NCI-H1092 (cell line): ENCODE measurements at places on chromosomes 6 and 20.

- no peak for DNase-seq
These were observed 98.8 kb upstream of the HDGFL1 start for GRCh38 chr6:22470454-22471131.

GRCh38 chr6:75788894-75789293 is 39.9 kb downstream of the MYO6 start:
- no peak for DNase-seq

DNA sequence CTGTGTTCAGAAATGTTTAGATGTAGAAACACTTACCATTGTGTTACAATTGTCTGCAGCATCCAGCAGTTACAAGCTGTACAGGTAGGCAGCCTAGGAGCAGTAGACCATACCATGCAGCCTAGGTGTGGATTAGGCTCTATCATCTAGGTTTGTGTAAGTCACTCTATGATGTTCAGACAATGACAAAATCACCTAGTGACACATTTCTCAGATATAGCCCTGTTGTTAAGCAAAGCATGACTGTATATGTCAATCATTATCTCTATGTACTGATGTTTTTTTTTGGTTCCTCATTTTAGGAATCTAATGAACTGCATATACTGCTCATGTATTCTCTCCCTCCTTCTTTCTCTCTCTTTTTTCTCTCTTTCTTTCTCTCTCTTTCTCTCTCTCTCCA is 22.2 kb downstream of the CST8 start:
- no peak for DNase-seq

DNA sequence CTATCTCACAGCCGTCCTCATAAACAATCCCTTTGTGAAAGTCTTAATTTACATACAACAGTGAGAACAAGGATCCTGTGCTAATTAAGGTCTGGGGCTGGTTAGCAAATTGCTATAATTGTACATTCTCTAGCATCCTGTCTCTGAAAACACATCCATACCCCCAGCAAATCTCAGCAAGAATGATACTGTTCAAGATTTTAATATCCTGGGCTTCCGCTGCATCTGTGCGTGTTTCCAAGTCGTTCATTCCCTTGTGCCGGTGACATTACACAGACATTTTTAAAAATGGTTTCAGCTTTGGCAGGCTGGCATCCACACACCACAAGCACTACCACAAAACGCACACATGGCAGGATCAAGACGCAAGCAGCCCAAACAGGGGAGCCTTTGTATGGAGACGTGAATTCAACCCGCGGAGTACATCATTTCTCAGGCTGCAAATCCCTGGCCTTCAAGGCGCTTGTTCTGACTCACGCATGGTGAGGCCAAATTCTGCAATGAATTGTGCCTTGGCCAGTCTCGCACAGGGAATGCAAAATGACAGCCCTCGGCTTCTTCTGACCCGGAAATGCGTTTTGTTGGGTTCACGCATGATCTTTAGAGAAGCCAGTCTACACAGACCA is 20.3 kb downstream of the ZMYND8 start:
- DNase-seq, result no peak

DNA sequence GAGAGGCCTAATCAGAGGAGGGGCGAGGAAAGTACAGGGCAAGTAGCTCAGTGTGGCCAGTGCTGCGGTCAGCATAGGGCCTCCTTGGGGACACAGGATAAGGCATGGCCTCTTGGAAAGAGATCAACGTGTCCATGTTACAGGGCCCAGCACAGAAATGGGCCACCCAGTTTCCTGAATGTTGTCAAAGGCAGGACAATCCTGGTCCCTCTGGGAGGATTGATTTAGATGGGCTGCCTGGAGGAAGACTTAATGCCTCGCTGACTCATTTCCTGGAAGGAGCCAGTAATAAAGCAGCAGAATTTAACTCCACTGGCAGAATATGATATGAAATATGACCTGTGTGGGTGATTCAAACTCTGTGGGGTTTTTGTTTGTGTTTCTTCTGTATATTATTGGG is 16.6 kb downstream of the DDO start:
- no peak for DNase-seq

GRCh38 chr6:130825772-130826441 is 1.3 kb upstream of the SMLR1 start:
- no peak for DNase-seq

DNA sequence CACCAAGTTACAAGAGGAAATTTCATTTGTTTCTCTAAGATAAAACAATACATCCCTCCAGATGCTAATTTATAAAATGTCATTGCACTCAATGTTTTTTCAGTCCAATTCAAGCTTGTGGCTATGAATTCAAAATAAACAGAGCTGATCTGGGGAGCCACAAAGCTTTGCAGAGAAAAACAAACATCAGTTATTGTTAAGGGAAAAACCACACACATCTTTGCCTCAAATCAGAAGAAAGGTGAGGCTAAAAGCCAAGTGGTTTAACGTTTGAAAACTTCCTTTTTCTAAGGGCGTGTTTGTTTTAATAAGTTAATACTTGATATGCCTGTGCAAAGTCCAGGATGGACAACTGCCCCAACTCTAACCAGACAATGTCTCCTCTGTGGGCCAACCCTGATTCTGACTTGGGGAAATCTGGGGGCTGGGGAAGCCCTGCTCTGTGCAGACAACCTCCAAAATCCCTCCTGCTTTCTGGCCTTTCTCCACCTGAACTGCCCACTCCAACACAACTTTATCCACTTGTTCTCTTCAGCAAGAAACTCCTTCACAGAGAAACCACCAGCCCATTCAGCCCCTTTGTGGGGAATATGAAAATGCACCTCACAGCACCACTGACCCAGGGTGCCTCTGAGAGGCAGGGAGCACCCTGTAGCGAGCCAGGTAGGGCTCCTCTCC is 44.6 kb upstream of the NT5E start:
- no peak for DNase-seq

- no peak for DNase-seq
These were observed 151.4 kb downstream of the INSM1 start for GRCh38 chr20:20519269-20519668.

GRCh38 chr6:143872201-143872600 is 7.9 kb downstream of the ZC2HC1B start:
- DNase-seq, result no peak
